ENCODE measurements at places on chromosomes 16 and 17.

DNA sequence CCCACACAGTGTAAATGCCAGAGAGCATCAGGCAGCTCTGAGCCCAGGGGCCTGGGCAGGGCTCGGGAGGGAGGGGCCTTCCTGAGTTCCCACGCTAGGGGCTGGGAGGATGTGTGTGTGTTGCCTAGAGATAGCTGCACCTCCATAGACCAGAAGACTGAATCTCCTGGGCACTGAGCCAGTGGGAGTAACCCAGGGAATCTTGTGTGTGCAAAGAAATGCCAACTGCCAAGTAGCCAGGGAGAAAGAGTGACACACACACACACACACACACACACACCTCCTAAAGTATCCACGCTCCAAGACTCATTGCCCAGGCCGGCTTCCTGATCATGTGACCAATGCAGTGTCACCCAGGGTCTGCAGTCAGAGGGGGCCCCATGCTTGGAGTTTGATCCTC is 166.2 kb upstream of the RPL38 start:
- peak; percentile 59 for DNase-seq

DNA sequence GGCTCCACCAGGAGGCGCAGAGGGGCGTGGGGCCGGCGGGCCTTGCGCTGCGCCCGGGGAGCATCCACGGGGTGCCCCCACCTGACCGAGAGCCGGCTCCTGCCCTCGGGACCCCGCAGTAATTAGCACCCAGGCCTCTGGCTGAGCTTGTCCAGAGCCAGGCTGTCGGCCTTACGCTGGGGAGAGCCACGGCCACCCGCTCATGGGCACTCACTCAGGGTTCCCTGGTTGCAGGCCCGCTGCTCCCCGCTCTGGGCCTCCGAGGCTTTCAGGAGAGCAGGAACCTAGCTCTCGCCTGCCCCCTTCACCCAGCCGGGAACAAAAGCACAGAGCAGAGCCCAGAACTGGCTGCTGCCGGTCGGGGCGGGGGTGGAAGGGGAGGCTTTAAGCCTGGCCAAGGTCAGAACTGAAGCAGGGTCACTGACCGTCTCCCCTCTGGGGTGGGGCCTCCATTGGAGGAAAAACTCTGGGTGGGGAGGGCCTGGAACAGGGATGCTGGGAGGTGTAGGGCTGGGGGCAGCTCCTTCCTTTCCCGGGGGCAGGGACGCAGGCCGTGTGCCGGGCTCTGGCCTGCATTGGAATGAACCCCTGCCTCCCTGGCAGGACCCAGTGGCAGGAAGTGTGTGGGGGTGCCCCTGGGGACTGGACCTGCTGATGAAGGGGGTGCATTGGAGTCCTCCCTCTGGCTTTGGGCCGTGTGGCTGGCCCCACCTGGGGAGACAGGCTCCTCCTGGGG is 12.3 kb downstream of the GLIS2 start:
- peak; percentile 31 for DNase-seq

DNA sequence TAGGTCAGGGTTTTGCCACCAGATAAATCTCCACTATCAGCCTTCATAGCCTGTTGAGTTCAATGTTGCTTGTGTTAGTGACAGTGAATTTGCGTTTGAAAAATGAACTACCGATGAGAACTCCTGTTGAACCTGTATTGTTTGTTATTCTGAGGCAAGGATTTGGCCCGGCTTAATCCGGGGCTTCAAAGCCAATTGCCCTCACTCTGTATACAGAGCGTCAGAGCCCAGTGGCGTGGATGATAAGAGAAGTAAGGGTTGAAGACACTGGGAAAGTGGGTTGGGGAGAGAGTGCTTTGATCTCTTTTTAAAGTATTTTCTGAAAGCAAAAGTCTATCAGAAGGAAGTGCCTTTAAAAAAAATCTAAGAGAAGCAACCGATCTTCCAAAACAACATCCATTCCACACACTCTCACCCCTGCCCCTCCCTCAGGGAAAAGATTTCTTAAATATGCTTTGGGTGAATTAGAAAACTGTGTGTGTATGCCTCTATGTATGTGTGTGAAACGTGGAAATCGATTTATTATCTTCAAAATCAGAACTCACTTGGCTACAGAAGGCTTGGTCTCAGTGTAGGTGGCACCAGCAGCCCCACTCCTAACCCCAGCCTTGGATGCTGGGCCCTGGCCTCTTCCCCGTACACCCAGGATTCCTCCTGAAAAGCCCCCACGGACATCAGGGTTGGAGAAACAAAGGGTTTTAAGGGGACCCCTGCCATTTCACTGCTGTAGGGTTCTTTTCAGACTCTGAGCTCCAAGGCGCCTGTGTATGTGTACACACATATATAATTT is 8.8 kb downstream of the TBX4 start:
- DNase-seq = no peak

GRCh38 chr16:11800382-11800718 is 3.3 kb upstream of the ZC3H7A start:
- no peak for DNase-seq

GRCh38 chr16:49483651-49484450 is 110.2 kb downstream of the C16orf78 start:
- DNase-seq = no peak

DNA sequence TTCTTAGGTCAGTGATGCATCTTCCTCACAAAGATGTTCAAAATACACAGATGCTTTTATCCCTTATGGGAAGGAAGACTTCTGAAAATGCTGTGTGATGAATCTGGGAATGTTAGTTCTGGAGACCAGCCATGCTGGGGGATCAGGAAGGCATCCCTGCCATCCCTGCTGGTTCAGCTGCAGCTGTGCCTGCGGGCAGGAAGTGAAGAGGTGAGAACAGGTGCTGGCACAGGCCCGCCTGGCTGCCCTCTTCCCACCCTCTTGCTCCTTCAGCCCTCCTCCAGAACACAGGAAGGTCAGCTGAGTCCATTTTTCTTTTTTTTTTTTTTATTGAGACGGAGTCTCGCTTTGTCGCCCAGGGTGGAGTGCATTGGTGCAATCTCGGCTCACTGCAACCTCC is 15.2 kb downstream of the RAB11FIP3 start:
- DNase-seq = peak; percentile 73

GRCh38 chr17:70123193-70123592 is 46.1 kb upstream of the KCNJ2 start:
- DNase-seq = no peak

GRCh38 chr16:50679676-50680555 is 1.2 kb downstream of the SNX20 start:
- no peak for DNase-seq

DNA sequence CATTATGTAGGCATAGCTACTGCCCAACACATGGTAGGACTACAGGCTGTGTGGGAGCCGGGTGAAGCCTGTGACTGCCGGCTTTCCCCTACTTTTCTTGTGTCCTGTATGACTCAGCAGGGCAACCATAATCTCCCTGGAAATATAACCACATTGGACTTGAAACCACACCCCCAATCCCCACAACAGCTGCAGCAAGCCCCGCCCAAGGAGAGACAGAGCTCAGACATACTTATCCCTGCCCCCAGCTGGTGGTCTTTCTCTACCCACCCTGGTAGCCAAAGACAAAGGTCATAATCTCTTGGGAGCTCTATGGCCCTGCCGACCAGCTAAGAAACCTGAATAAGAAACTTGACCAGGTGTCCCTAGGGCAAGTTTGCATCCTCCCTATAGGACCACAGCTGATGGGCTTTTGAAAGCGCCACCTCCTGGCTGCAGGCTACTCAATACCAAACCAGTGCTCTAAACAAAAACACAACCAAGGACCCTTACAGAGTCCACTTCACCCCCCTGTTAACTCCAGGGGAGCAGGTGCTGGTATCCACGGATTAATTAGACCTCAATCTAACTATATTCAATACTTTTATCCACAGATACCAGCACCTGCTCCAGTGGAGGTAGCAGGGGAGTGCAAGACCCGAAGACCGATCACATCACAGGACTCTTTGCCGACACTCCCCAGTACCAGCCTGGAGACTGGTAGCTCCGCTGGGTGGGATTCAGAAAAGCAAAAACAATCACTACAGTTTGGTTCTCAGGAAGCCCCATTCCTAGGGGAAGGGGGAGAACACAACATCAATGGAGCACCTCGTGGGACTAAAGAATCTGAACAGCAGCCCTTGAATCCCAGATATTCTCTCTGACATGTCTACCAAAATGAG is 91.2 kb downstream of the IRX5 start:
- peak; percentile 70 for DNase-seq
